Stimulated activated CD8-positive, alpha-beta memory T cell treated with anti-CD3 and anti-CD28 coated beads, Interleukin-12 subunit alpha, Interleukin-12 subunit beta, amount 100 ng/mL, for 1 hour (primary cell): ENCODE measurements at places on chromosomes 13 and 19.

GRCh38 chr19:9456018-9456689 is 20.8 kb upstream of the ZNF266 start:
- DNase-seq = no peak

DNA sequence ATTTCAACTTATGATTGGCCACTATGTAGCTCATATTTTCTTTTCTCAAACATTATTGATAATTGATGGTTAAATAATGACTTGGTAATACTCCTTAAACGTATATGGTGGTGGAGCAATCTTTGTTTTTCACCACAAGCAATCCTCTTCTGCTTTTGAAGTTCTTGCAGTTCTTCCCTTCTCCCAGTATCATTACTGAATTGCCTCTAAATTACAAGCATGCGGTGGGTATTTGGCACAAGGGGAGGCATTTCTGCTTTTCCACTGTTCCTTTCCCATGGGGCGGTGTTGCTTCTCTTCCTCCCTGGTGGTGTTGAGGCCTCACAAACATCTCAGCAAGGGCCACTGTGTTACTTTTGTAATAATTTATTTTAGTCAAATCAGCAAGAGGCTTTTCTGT is 234.4 kb upstream of the RXFP2 start:
- no peak for DNase-seq

GRCh38 chr13:49669735-49670309 is 21.5 kb downstream of the EBPL start:
- DNase-seq = no peak

DNA sequence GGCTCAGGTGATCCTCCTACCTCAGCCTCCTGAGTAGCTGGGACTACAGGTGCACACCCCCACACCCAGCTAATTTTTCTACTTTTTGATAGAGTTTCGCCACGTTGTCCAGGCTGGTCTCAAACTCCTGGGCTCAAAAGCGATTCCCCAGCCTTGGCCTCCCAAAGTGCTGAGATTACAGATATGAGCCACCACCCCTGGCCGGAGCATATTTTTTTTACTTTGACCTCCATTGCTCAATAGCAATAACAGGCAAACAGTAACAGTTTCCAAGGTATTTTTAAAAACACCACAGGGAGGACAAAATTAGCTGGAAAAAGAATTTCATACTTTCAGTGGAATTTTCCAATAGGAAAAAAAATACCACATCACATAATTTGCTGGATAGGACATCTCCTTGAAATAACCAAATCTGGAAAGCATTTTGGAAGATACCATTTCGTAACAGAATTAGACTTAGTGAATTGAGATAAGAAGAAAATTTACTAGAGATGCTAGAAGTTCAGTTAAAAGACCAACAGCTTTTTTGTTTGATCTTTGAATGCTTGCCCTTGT is 5.2 kb downstream of the DUXA start:
- no peak for DNase-seq

DNA sequence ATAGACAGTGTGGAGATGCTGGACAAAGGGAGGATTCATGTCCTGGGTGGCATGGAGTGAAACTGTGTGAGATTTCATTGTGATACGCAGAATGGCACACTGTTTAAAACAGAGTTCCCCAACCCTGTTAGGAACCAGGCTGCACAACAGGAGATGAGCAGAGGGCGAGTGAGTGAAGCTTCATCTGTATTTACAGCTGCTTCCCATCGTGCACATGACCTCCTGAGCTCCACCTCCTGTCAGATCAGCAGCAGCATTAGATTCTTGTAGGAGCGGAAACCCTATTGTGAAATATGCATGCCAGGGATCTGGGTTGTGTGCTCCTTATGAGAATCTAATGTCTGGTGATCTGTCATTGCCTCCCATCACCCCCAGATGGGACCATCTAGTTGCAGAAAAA is 72.5 kb downstream of the RAP2A start:
- DNase-seq = no peak

GRCh38 chr13:63206461-63206860 is 1790.8 kb upstream of the PCDH20 start:
- no peak for DNase-seq

DNA sequence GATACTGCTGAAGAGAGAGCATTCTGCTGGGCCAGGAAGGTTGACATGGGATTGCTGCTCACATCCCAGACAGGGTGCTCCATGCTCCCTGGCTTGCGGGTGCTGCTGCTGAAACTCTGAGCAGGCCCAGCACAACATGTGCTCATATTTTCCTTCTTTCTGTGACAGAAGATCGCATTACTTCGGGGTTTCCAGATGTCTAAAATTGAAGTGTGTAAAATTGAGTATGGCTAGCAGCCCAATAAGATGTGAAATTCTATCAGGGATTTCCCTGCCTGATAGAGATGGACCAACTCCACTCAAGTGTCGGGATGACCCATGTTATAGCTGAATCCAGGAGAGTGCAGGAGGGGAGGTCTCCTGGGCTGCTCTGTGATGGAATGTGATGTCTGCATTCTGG is 55.6 kb upstream of the KL start:
- no peak for DNase-seq

- DNase-seq = no peak
Observed at GRCh38 chr19:11887234-11887610, 360 bp upstream of the ZNF69 start.

DNA sequence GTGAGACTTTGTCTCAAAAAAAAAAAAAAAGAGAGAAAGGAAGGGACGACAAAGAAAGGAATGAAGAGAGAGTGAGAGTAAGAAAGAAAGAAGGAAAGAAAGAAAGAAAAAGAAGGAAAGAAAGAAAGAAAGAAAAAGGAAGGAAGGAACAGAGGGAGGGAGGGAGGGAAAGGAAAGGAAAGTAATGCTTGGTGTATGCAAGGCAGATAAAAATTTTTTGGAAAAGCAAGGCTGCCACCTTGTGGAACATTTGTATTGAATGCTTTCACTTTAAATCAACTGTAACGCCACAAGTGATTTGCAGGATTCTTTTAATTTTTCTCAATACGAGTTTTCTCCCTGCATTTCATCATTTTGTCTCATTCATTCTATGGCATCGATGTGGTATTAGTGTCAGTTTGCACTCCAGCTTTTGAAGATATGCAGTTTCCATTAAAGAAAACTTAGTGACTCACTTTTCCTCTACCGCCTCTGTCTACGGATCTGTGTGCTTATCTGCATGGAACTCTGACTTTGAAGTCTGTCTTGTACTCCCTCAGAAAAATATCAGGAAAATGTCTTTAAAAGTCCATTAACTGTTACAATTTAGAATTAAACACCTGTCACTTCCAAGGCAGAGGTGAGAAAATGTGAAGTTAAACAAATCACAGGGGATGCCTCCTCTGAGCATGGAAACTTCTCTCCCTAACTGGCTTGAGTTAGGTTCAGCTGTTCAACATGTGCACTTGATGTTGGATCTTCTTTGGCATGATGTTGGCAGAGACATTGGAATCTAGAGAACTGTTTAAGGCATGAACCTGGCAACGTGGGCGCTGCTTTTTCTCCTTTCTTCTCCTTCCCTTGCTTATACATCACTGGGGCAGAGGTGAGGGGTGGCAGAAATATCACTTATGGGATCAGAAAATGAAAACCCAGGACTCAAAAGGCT is 20.0 kb upstream of the ZDHHC20 start:
- DNase-seq = peak; percentile 39

DNA sequence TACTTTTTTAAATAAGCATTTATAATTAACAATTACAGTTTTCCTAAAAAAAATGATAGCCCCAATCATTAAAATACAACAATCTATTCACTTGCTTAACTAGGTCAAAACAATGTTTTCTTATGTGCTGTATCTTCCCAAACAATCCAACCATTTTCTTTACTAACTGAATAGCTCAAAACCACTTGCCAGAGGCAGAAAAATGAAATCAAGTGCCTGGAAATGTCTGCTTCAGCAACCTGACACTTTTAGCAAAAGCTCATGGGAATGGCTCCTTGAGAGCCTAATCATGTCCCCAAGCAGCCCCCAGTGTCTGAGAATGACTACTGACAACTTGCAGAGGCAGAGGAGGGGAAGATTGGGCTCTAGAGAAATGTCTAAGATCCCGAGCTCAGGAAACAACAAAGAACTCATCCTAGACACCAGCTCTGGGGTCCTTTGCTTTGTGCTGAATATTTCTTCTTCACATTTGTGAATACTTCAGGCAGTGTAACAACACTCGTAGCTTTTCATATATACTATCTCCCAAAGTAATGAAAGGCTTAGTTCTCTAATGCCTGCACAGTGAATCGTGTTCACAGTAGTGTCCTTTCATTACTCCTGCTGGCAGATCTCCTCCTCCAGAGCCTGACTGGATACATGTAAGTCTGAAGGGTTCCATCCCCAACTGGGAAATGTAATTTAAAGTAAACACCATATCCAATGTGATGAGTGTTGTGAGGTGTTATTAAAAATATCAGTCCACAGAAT is 280.0 kb downstream of the LHFPL6 start:
- no peak for DNase-seq

DNA sequence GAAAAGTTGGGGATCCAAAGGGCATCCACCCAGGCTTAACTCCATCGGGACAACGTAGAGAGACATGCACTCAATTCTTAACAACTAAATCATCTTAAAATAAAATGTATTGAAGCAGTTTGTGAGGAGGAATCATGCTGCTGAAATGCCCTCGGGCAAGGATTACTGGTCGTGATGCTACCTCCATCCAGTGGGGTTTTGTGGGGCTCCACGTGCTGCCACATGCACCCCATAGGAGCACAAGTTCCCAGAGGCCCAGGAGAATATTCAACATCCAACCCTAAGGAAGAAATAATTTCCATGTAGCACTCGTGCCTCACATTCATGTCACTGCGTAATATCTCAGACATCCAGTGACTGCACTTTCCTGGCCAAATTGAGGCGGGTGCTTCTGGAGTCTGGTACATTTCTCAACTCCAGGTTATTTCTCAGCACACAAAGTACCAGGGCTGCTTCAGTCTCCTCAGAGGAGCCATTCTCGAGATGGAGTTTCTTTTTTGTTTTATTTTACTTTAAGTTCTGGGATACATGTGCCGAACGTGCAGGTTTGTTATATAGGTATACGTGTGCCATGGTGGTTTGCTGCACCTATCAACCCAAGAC is 429.8 kb downstream of the FOXO1 start:
- DNase-seq = no peak

- no peak for DNase-seq
Observed at GRCh38 chr13:110682746-110683145, 23.2 kb downstream of the CARS2 start.

DNA sequence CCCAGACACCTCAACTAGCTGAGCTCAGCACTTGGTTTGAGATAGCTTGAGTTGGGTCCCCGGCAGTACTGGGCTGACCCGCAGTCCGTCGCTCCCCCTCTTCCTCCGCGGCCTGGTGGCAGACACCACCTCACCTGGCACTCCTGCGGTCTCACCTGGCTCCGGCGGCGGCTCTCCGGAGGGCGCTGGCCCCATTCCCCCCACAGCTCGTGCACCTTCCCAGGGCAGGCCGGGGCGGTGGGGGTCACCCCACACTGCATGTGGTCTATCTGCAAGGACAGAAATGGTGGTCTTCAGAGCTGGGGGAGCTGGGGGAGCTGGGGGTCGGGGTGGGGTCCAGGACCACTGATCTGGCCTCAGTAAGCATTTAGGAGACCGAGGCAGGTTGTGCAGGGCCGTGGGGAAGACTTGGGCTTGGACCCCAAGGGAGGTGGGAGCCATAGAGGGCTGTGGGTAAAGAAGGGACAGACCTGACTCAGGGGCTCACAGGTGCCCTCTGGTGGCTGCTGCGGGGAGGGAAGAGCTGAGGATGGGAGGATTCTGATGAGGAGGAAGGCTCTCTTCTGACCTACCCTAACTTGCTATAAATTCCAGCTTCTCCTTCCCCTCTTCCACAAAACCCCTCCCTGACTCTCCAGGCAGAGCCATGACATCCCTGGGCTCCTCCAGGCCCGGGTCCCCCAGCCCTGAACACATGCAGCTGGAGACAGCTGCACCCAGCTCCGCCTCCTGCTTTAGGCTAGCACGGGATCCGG is 6.7 kb upstream of the PLIN4 start:
- peak; percentile 57 for DNase-seq

GRCh38 chr13:113058129-113058987 is 47.2 kb upstream of the F7 start:
- no peak for DNase-seq

DNA sequence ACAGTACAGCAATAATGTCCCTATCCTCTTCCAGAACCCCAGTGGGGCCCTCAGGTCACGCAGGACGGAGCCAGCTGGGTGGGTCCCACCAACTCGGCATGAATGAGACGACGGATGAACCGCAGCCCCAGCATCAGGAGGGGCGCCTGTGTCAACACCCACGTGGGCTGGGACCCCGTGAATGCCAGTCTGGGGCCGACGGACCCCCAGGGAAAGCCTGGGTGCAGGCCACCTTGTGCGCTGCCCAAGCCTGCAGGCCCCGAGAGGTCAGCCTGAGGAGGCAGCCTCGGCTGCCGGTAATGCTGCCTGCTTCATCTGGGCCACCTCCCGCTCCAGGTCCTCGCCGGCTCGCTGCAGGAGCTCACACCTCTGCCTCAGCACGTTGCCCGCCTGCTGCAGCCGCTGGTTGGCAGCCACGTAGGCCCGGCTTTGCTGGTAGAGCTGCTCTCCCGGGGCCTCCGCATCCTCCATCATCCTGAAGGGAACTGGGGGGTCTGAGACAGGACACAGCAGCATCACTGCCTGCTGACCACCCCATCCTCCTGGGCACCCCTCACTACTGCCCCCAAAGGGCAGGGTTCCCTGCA is 4.2 kb downstream of the C19orf25 start:
- DNase-seq = no peak

GRCh38 chr19:18119013-18119716 is 21.6 kb downstream of the MAST3 start:
- no peak for DNase-seq

GRCh38 chr13:37364007-37364406 is 234.6 kb downstream of the POSTN start:
- DNase-seq = no peak

DNA sequence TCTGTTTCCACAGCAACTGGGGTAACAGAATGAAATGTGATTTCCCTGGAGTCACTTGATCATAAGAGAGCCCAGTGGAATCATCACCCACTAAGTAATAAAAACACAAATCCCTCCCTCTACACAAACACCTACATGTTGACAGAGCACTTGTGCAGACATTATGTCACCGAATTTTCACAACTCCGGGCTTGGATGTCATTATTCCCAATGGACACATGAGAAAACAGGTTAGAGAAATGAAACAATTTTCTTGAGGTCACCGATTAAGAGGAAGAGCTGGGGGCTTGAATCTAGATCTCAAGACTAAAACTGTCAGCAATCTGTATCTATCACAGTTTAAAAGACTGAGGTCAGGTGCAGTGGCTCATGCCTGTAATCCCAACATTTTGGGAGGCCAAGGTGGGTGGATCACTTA is 3.1 kb downstream of the XRCC1 start:
- DNase-seq = no peak

- no peak for DNase-seq
Observed at GRCh38 chr13:72121466-72121865, 254.5 kb upstream of the DACH1 start.
